LoVo (cell line): ENCODE measurements at places on chromosomes 11 and 22.

DNA sequence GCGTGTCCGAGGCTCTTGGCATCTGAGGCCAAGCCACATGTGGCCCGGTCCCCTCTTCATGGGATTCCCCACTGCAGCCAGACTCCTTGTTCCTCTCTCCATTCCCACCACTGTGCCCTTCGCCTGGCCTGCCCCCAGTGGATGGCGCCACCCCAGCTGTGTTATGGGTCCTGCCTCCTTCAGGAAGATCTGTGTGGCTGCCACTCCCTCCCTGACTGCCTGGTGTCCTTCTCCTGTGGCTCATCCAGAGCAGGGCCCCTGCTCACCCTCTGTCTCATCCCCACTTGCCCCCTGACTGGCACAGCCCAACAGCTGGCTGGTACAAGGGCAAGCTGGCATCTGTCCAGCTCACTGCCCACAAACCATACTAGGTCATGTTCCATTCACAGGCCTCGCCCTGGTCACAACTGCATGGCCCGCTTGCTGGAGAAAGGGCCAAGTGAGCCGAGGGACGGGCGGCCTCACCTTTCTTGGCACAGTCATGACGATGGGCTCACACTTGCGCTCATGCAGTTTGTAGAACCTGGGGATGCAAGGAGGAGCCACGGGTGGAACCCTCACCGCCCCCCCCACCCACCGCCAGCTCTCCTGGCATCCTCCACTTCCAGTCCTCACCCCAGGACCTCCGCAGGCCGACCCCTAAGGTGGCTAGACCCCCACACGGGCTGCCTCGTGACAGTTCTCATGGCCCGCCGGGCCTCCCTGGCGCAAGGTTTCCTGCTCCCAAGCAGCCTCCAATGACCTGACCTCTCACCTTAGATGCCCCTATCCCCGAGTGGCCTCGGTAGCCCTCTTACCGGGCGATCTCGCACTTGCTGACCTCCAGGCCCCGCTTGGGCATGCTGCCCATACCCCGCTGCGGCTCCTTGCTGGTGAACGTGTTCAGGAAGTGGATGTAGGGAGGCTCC is 2.1 kb upstream of the PTPRCAP start:
- no peak for DNase-seq

DNA sequence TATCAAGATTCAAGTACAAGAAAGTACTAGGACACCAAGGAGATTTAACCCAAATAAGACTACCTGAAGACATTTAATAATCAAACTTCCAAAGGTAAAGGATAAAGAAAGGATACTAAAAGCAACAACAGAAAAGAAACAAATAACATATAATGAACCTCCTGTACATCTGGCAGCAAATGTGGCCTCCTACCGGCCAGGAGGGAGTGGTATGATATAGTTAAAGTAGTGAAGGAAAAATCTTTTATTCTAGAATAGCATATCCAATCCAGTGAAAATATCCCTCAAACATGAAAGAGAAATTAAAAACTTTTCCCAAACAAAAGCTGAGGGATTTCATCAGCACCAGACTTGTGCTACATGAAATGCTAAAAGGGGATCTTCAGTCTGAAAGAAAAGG is 104.7 kb upstream of the GUCY1A2 start:
- no peak for DNase-seq

- DNase-seq = no peak
These were observed 3.0 kb downstream of the DKK3 start for GRCh38 chr11:12005476-12005875.

- no peak for DNase-seq
These were observed 8.0 kb downstream of the MPEG1 start for GRCh38 chr11:59204746-59205145.

GRCh38 chr11:2273771-2274170 is 3.4 kb upstream of the ASCL2 start:
- no peak for DNase-seq

DNA sequence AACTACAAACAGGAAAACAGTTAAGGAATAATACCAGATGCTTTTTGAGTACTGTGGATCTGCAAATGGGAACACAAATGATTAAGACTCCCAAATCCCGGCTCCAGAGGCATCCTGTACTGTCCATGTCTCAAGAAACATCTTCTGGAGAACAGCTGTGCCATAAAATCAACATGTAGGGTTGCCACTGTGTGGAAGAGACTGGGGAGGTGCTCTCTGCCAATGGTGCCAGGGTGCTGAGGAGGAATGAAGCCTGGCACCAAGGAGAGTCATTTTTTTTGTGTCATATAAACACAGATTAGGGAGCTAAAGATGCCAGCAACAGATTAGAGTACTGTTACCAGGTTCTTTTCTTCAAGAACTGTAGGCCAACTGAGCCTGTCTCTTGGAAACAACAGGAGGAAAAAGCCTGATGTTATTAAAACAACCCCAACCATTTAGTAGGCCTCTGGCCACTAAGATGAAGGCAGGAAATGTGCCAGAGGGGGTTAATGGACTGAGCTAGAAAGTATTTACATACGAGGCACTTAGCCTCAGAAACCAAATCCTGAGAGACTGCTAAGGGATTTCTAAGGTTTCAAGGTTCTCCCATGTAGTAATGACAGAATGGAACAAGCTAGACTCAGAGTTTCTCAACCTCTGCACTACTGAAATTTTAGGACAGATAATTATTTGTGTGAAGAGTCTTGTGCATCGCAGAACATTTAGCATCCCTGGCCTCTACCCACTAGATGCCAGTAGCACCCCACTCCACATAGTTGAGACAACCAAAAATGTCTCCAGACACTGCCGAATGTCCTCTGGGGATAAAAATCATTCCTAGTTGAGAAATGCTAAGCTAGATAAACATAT is 54.6 kb upstream of the CHRM4 start:
- no peak for DNase-seq

DNA sequence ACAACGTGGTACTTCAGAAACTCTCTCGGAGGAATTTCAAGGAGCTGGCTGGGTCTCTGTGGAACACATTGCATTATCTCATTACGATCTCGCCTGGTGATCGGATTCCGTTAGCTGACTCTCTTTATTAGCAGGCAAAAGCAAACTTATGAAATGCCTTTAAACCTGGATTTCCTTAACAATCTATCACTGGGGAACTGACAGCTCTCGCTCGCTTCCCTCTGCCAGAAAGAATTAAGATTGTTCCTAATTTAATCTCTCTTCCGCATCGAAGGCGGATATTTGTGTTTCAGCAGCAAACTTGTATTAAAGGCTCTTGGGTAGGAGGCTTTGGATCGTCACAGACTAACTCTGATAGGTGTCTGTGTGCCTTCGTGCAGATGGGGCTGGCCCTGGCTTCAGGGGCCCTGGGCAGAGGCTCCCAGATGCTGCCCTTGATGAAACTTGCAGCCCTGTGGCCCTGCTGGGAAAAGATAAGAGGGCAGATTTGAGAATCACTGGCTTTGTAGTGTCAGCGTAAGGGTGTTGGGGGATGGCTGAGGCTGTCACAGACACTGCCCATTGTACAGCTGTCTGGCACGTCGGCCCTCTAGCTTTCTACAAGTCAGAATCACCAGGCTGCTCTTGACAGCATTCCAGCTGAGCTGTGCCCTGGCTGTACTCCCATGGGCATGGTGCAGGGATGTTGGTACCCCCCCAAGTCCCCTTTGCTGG is 162.2 kb upstream of the NECTIN1 start:
- DNase-seq = no peak
